ENCODE measurements at places on chromosomes 2 and 18. TPM values are rescaled to one million over a fixed set of nuclear protein-coding genes. Genes with fewer than 3 reads are reported as not detected.

CCDC85A gene
- 4.7 TPM for total RNA-seq

GALR1 gene
- total RNA-seq, result not detected

SLC9A4 gene
- total RNA-seq, result not detected

C18orf54 gene
- total RNA-seq, result 2.6 TPM

FSHR gene
- total RNA-seq, result 0.52 TPM

GALNT5 gene
- total RNA-seq, result 3.1 TPM

CDCA7 gene
- 9.9 TPM for total RNA-seq

LINC00305 gene
- total RNA-seq, result not detected

SERPINB3 gene
- total RNA-seq, result not detected

HYCC2 gene
- 16.7 TPM for total RNA-seq

GALNT13 gene
- under 0.01 TPM for total RNA-seq

CROCC2 gene
- total RNA-seq, result under 0.01 TPM

PRKAG3 gene
- 9.9 TPM for total RNA-seq

PDCD1 gene
- total RNA-seq, result not detected

NDC80 gene
- 6.8 TPM for total RNA-seq

RANBP2 gene
- total RNA-seq, result 58.5 TPM

GNAL gene
- 2.6 TPM for total RNA-seq

REG1B gene
- not detected for total RNA-seq

HRH4 gene
- total RNA-seq, result not detected

TPO gene
- not detected for total RNA-seq

IL36B gene
- total RNA-seq, result not detected

RAD51AP2 gene
- not detected for total RNA-seq

GREB1L gene
- total RNA-seq, result 12.5 TPM

KIAA2012 gene
- total RNA-seq, result under 0.01 TPM

GRHL1 gene
- under 0.01 TPM for total RNA-seq

CXCR4 gene
- total RNA-seq, result 29.2 TPM

ERBB4 gene
- 9.9 TPM for total RNA-seq

C2orf80 gene
- total RNA-seq, result not detected

ARHGEF33 gene
- total RNA-seq, result under 0.01 TPM

RBM43 gene
- total RNA-seq, result 6.3 TPM

CPLX4 gene
- not detected for total RNA-seq

FHOD3 gene
- 15.7 TPM for total RNA-seq

TUBA3E gene
- not detected for total RNA-seq

MAT2A gene
- total RNA-seq, result 57.9 TPM

IL36A gene
- total RNA-seq, result not detected

STK16 gene
- 6.3 TPM for total RNA-seq

DSG1 gene
- not detected for total RNA-seq

PDE6D gene
- 14.1 TPM for total RNA-seq

MAL gene
- total RNA-seq, result 4.2 TPM

RFX8 gene
- total RNA-seq, result under 0.01 TPM

IL36G gene
- total RNA-seq, result not detected

POTEJ gene
- not detected for total RNA-seq

REG3G gene
- not detected for total RNA-seq

KATNAL2 gene
- 8.4 TPM for total RNA-seq

PSME4 gene
- 28.2 TPM for total RNA-seq

WDPCP gene
- total RNA-seq, result 24.5 TPM

SULT1C4 gene
- total RNA-seq, result 12.5 TPM

ZNF519 gene
- total RNA-seq, result 6.3 TPM

ASB18 gene
- total RNA-seq, result 3.1 TPM

ALK gene
- total RNA-seq, result 0.52 TPM

ABCG8 gene
- under 0.01 TPM for total RNA-seq

TXNDC2 gene
- total RNA-seq, result not detected

All from skeletal muscle tissue (tissue), 5 donors.